HepG2 (cell line): ENCODE measurements at places on chromosomes 3 and 15. TPM values are rescaled to one million over a fixed set of nuclear protein-coding genes. Genes with fewer than 3 reads are reported as not detected.

CPN2 gene
- 16.3 and 27.7 TPM in 2 replicates for total RNA-seq

ACAA1 gene
- 60.8 and 107 TPM in 2 replicates for total RNA-seq

- H3K4me1 ChIP-seq, result peaks cover 33% of the 10 kb centered on the region
- no peak overlapping the region for H3K4me3 ChIP-seq
- no peaks in the 10 kb centered on the region for H3K27me3 ChIP-seq
- no peak for DNase-seq
These were observed 4.1 kb downstream of the OSBPL11 start for GRCh38 chr3:125591116-125591760.

DNA sequence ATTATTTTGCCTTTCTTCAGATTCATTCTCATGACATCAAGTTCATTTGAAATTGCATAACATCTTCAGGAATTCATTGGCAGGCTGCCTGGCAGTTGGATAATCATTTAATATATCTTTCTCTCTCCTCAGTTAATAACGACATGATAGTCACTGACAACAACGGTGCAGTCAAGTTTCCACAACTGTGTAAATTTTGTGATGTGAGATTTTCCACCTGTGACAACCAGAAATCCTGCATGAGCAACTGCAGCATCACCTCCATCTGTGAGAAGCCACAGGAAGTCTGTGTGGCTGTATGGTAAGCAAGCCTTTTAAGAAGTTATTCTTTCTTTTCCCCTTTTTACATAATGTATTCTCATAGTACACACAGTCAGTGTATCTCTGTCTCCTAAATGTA is 38.2 kb downstream of the TGFBR2 start:
- peaks cover 33% of the 10 kb centered on the region for H3K36me3 ChIP-seq
- no peak for DNase-seq
- H3K4me1 ChIP-seq, result peaks cover 95% of the 10 kb centered on the region
- no peak overlapping the region for H3K27ac ChIP-seq
- no peak overlapping the region for H3K4me3 ChIP-seq

DNA sequence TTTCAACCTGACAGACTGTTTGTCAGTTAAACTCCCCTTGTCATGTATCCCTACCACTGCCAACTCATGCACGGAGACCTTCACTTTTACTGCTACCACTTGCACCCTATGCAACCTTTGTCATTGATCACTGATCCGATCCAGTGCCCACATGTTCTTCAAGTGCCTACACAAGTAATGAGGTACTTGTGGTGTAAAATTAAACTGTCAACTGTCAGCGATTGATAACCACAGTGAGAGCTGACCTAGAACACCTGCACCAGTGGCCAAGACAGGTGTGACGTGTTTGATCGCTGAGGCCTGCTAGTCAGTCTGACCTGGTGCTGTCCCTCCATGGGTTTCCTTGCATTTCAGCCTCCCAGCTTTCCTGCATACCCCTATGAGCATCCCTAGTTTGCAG is 55.6 kb downstream of the MECOM start:
- no peak overlapping the region for H3K27ac ChIP-seq
- no peak overlapping the region for H3K4me3 ChIP-seq
- no peak for DNase-seq
- H3K27me3 ChIP-seq, result no peaks in the 10 kb centered on the region

DNA sequence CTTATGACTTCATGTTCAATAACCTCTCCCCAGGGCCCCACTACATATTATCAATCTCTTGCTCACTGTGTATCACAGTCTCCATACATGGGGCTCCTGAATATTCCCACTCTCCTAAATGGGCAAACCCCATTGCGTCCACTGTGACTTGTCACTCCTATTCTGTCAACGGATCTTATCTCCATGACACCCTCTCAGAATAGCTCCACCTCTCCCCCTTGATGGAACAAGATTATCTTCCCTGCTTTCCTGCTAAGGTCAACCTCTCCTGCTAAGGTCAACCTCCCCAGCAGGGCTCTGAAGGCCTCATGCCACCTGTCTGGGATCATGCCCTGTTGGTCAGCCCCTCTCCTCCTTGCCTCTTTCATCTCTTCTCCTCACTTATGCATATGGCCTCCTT is 1.8 kb downstream of the CLDN18 start:
- H3K36me3 ChIP-seq, result no peaks in the 10 kb centered on the region
- DNase-seq, result no peak
- H3K4me3 ChIP-seq, result no peak overlapping the region
- no peaks in the 10 kb centered on the region for H3K4me1 ChIP-seq
- no peak overlapping the region for H3K27ac ChIP-seq
